ENCODE measurements at places on chromosomes 3 and 15.

- DNase-seq: no peak
These were observed 309.4 kb upstream of the WNT5A start for GRCh38 chr3:55796533-55796932.

- no peak for DNase-seq
These were observed 28.8 kb upstream of the HES1 start for GRCh38 chr3:194107107-194107506.

- no peak for DNase-seq
These were observed 25.3 kb downstream of the NCEH1 start for GRCh38 chr3:172685331-172686214.

DNA sequence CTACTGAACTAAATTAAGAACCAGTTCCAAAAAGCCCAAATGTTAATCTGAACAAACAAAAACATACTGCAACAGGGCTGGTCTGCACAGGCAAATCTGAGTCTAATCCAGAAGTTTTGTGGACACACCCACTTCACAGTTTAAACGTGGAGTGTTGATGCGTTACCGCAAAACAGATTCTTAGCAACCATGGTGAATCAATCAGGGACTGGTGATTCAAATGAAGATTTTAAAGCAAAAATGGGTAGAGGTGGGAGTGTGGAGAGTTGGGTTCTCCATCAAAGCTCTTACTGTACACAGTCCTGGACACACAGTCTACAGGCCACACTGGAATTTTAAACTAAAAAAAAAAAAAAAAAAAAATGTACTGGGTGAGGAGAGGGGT lies 5.2 kb downstream of the ANXA2 start:
- DNase-seq: no peak

DNA sequence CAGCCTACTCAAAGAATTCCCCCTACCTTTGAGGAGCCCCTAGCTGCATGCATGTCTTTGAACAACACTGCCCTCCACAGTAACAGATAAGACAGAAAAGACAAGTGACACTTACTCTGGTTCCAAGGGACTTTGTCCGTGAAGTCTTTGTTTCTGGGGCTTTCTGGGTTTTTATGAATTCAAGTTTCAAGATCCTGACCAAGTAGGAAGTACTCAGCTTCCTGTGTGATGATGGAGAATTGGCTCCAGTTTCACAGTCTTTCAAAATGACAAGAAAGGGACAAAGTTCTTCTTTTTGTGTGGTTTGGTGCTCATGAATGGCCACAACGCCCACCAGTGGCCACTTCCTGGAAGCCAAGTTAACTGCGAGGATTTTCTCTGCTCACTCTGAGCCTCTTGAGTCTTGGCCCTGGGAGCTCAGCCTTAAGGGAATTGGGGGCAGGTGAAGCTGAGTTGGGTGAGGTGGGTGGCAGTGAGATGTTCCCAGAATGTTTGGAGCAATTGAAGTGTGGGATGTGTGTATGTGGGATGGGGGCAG lies at the start of gene CCR1:
Gene CCR1 (minus strand): TSS at position 147 of the 538 bp plus-strand sequence. CDS start 4,000 bp downstream, outside the sequence.
- no peak for DNase-seq

DNA sequence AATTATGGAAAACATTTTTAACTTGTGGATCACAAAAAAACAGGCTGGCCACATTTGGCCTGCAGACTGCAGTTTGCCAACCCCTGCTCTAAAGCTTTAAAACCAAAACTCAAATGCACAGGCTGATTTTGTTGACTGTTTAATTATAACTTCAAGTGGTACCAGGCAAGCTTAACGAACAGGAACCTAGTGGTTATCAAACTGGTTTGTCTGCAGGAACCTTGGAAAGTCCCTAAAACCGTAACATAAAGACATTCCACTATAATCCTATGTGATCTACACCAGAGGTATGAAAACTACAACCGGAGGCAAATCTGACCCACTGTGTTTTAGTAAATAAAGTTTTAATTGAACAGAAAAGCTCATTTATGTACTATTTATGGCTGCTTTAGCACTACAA lies 52.4 kb downstream of the TBL1XR1 start:
- DNase-seq: peak; percentile 9

GRCh38 chr15:87746333-87746732 lies 510.2 kb downstream of the NTRK3 start:
- no peak for DNase-seq

- DNase-seq: no peak
These were observed 166.9 kb downstream of the DCLK3 start for GRCh38 chr3:36597422-36597821.

DNA sequence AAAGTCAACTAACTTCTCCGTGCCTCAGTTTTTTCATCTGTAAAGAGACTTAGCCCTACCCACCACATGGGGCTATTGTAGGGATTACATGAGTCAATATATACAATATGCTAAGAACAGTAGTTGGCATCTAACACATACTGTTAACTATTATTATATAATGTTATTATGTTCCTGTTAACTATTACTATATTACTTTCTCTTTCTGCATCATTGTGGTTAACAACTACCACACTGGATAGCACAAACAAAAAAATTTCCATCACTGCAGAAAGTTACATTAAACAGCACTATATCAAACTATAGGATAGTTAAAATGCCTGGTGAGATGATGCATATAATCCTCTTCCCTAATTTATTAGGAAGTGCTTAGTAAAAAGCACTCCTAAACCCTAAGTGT lies 23.7 kb downstream of the STAG1 start:
- DNase-seq: no peak

DNA sequence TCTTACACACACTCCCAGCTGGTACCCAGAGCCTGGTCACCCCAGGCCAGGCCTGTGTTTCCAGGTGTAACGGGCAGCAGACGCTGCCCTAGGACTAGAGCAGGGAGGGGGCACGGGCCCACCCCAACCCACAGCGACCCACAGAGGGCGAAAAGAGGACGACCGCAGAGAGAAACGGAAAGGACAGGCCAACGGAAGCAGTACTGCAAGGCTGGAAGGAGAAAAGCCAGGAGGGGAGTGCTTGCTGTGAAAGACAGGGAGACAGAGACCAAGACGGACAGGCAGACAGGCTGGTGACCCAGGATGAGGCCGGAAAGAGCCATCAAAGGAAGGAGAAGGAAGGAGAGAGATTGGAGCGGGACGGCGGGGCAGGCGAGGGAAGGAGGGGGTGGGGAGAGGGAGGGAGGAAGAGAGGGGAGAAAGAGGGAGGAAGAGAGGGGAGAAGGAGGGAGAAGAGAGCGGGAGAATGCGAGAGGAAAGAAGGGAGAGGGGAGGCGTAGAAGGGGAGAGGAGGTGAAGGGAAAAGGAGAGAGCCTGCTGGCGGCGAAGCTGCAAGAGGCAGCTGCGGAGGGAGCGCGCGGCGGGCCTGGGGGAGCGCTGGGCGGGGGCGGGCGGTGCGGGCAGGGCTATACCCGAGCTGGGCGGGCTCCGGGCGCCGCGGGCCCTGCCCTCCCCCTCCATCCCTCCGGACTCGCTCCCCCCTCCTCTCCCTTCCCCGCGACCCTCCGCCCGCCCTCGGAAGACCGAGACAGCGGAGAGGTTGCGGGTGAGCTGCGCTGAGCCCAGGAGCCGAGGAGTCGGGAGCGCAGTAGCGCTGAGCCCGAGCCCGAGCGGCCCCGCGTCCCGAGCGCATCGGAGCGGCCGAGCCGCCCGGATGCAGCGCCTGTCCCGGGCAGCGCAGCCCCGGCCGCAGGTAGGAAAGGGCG lies at the start of gene SLC6A1:
Gene SLC6A1 (plus strand): TSS at position 732 of the 926 bp plus-strand sequence. CDS start 24,464 bp downstream, outside the sequence.
- no peak for DNase-seq

DNA sequence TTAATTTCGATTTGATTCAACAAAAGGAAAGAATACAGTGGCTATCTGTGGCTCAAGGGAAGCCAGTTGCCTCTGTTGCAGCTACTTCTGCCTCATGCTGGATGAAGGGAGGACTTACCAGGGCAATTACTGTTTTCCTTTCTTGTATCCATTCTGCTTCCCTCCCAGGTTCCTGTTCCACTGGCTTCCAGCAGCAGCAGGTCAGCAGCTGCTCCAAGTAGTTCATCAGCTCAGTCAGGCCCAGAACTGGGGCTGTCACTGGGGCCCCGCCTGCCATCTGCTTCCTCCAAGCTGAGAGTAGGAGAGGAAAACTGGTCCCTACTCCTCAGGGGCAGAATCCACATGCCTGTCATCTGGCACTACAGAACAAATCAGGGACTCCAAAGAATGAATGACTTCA lies 48.6 kb upstream of the ULK4 start:
- DNase-seq: no peak

GRCh38 chr3:142646020-142646785 lies 50.0 kb downstream of the PLS1 start:
- DNase-seq: no peak

DNA sequence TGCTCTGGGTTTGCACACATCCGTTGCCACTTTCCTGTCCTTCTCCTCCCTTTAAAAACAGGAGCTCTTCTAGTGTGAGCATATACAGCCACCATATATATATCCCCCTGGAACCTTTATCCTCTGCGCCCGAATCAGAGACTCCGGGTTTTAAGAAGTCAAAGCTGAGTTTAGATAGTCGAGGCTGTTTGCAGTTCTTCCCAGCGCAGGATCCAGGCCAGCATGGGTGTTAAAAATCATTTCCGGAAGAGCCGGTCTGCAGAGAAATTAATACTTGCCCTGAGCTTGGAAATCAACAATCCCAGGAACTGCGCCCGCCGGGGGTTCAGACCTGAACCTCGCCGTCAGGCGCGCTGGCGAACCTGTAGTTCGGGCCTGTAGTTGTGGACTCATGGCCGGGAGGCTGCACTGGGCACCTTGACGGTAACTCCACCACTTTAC lies 2.3 kb downstream of the SHOX2 start:
- no peak for DNase-seq

Measured in DMS153 (cell line).